MV-4-11 (cell line): ENCODE measurements at places on chromosomes 3 and 15.

GRCh38 chr3:111314898-111315297, 227.1 kb upstream of the CD96 start:
- DNase-seq, result no peak

DNA sequence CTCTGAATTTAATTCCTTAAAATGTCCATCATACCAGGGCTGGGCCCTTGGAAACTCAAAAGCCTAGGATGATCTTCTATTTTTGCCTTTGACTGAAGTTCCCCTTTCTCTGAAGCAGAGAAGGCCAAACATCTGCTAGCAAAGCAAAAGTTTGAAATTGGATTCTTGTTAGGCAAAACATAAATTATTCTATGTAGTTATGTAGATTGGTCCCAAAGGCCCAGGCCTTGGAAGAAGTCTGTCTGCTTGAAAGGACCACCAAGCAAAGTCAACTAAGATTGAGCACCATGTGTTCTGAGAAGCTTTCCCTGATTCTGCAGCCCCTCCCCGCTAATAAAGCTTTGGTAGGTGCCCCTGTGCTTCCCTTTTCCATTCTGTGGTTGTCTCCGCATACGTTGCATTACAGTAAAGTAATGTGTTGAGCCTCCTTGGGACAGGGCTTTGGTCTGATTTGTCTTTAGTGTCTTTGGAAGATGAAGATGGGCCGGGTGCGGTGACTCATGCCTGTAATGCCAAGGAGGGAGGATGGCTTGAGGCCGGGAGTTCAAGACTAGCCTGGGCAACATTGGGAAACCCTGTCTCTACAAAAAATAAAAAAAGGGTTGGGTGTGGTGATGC, 56.4 kb downstream of the RPL39L start:
- DNase-seq, result peak; percentile 71

DNA sequence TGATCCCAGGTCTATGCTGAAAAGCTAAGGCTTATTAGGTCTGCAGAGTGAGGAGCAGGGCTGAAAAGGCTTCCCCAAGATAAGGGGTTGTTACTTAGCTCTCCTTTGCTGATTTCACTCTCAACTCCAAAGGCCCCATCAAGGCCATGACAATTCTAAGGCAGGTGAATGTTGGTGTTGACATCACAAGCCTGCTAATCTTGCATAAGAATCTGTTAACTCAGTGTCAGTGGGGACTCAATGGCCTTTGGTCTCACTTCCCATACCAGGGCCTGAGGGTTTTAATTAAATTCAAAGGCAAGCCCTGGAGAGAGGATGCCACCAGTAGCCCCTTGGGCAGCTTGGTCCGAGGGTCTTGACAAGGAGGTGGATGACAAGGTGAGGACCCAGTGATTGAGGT, 9.4 kb upstream of the ALAS1 start:
- DNase-seq, result peak; percentile 73

- DNase-seq, result no peak
These were observed 8.8 kb downstream of the C3orf22 start for GRCh38 chr3:126549861-126550487.

- peak; percentile 28 for DNase-seq
These were observed 845.4 kb downstream of the NAALADL2 start for GRCh38 chr3:175704366-175705055.

- no peak for DNase-seq
These were observed 114.0 kb upstream of the OSTN start for GRCh38 chr3:191085091-191085490.

DNA sequence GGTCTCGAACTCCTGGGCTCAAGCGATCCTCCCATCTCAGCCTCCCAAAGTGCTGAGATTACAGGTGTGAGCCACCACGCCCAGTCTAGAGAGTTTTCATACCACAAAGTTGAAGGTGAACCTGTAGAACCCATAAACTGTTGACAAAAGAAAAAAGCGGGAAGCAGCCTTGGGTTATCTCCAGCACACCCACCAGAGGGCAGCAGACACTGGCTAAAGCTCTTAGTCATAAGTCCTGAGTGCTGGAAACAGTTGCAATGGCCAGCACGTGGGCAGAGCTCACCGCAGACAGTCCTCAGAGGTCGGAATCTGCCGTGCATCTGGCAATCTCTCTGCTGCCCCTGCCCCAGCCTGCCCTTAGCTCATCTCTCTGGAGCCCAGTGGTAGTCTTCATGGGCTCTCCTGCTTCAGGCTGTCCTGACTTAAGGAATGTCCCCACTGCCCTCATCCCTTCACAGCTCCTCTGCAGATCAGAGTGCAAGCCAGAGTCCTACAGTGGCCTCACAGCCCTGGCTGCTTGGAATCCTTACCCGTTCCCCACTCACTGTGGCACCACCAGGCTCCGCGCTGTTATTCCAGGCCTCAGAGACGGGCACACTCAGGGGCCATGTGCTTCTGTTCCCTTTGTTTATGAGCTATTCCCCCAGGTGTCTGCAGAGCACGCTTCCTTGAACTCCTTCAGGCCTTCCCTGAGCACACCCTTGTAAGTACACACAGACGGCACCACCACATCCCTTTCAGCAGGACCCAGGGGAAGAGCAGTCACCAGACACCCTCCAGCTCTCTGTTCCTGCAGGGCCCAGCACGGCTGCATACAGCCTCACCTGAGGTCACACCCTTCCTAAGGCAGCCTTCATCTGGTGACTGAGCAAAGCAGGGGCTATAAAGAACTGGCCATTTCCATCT, 8.8 kb upstream of the ELP6 start:
- peak; percentile 92 for DNase-seq

GRCh38 chr15:62164396-62165103, 535 bp downstream of the C2CD4B start:
- no peak for DNase-seq
